ENCODE measurements at places on chromosomes 2 and 18.

- DNase-seq = no peak
Measured at GRCh38 chr18:2114765-2115164, 456.5 kb downstream of the METTL4 start.

- no peak for DNase-seq
Measured at GRCh38 chr18:60295674-60296073, 76.9 kb downstream of the MC4R start.

GRCh38 chr2:145119225-145119624, 599.3 kb upstream of the ZEB2 start:
- no peak for DNase-seq

DNA sequence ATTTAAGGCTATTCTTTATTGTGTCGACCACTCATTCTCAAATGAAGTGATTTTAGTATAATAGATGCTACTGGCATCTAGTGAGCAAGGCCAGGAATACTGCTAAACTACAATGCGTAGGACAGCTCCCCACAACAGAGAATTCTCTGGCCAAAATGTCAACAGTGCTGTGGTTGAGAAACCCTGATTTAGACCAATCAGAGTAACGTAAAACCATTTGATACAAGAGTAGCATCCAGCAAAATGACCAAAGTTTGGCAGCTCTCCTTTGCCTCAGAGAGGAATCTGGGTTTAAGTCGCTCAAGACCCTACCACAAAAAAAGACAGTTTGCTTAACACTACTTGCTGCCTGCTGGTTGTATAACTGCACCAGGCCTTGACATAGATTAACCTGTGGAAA, 37.0 kb upstream of the TTN start:
- no peak for DNase-seq

DNA sequence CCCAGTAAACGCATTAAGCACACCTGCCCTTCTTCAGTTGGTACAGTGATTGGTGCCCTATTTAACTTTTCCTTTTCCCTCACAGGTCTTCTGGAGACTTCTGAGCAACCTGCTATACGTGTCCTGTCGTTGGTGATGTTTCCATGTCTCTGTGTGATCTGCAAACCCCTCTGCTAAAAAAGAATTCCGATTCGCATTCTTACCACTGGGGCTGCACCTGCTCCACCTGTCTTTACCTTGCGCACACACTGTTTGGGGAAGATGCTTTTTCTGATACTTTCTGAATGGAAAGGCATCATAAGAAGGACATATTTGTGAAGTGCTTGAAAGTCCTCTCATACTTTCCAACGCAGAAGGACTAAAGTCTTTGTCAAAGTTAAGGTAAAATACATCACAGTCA, 323.9 kb upstream of the SOX11 start:
- DNase-seq = no peak

- DNase-seq = no peak
Measured at GRCh38 chr18:56291294-56291693, 347.1 kb downstream of the TXNL1 start.

DNA sequence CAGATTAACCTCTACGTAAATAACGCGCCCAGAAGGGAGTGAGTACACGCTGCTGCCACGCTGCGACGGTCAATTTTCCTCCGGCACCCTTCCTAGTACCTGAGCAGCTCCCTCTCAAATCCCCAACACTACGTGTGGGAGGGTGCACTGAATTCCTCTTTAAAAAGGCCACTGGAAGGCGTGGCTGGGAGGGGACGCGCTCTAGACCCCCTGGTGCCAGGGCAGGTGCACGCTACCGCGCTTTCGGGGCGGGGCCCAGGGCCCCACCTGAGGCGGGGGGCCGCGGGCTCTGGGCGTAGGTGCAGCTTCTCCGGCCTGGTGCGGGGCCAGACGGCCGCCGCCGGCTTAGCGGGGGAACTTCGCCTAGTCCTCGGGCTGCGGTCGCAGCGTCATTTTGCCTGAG, 668 bp upstream of the ANKRD12 start:
- DNase-seq = no peak

- DNase-seq = no peak
Measured at GRCh38 chr2:66306483-66306882, 128.4 kb upstream of the MEIS1 start.

GRCh38 chr18:47863041-47863440, 67.4 kb downstream of the SMAD2 start:
- DNase-seq = no peak

DNA sequence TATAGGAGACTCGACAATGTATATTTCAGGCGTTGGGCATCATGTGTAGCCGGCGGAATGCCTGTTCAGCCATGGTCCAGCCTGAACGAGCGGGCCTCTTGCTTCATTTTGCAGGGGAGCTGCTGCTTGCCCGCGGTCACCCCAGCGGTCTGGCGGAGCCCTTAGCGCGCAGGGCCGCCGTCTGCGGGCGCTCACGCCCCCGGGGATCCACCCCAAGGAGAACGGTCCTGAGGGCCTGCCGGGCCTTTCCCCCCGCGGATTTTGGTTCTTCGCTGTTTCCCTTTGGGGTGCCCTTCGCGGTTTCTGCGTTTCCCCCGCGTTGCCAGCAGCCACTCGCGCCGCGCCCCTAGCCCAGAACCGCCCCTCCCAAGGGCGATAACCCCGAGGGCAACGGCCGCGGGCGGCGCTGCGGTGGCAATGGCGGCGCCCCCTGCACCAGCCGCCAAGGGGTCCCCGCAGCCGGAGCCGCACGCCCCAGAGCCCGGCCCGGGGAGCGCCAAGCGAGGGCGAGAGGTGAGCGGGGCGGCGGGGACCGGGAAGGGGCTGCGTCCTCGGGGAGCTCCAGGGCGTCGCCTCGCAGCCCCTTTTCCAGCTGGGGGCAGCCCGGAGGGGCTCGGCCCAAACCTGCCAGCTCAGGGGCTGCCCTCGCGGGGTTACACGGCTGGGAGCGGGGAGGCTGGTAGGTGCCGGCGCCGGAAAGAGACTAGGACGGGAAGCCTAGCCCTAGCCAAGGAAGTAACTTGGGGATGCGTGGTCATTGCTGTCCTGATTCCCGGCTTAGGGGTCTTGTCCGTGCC, at the start of gene MFSD2B:
MFSD2B (plus strand) TSS at position 406 of the 797 bp plus-strand sequence; CDS start at position 418, 12 bp downstream.
- no peak for DNase-seq

GRCh38 chr2:236997069-236997715, 88.5 kb upstream of the COPS8 start:
- no peak for DNase-seq

GRCh38 chr2:122238006-122238559, 482.6 kb downstream of the TSN start:
- DNase-seq = no peak

- DNase-seq = no peak
Measured at GRCh38 chr2:234254783-234255521, 204.4 kb downstream of the SPP2 start.

DNA sequence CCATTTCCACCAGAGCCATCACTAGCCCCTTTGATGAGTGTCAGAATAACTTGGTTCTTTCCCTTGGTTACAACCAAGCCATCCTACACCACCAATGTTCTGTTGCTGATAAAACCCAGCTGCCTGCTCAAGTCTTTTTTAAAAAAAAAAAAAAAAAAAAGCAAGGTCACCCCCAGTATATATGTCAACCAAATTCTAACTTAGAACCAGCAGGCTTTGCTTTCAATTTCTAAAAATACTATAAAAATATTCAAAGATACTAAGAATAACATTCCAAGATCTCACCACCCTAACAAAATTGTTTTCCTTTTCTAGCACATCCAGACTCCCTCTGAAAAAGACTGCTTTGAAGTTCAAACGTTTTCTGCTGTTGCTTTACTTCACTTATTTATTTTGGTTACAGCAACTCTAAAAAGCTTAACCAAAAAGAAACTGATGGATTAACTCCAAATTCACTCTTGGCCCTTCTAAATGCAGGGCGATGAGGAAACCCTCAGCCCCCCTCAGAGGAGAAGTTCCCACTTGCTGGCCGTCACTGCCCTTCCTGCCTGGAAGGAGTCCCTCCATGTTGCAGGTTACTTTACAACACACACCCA, 10.9 kb downstream of the UXS1 start:
- DNase-seq = no peak

GRCh38 chr2:86661333-86661732, 37.7 kb upstream of the RNF103 start:
- no peak for DNase-seq

GRCh38 chr18:44586782-44587524, 93.7 kb upstream of the SETBP1 start:
- no peak for DNase-seq

DNA sequence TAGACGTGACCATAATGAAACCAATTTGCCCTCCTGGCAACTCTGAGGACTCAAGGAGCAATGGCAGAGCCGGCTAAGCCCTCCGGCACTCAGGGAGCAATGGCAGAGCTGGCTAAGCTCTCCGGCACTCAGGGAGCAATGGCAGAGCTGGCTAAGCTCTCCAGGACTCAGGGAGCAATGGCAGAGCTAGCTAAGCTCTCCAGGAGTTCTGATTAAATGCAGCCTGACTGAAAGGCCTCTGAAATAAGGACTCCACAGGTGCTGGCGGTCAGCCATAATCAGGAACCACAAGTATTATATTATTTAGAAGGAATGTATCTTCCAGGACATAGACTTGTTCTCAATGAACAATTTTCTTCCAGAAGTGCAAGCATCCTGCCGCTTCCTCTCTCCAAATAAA, 65.2 kb downstream of the C2orf76 start:
- DNase-seq = no peak
